Tongue (tissue), 3 donors: ENCODE measurements at places on chromosomes 1 and 21.

DNA sequence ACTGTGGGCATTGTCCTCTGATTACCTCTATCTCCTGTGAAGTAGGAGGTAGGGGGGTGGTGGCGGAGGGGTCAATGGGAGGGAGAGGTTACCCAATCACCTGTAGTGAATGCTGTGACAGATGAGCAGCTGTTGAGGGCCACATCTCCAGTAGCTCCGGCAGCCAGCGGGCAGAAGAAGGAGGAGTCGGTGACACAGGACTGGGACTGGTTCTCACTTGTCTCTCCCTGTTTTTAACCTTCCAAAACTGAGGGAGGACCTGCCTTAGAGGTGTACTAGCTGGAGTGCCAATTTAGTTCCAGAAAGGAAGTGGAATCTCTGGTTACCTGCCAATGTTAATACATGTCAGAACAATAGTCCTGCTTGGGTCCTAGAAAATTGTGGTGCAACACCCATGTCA is 56.2 kb upstream of the ENAH start:
- no peak for DNase-seq

DNA sequence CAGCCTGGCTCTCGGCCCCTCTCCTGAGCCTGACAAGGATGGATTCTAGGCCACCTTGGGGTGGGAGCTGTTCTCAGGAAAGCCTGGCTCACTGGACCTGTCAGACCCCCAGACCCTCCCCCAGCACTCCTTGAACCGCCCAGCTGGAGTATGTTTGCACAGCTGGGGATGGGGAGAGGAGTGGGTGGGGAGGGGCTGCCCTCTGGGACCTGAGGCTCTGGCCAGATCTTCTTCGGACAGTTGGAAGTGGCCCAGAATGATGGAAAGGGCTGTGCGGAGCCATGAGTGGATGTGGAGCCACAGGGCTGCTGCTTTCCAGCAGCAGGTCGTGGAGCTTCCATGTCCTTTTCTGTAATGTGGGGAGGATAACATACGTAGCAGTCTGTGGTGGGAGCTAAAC is 43.0 kb upstream of the TRABD2B start:
- DNase-seq = no peak

GRCh38 chr1:206518206-206518605 is 10.9 kb downstream of the RASSF5 start:
- no peak for DNase-seq

GRCh38 chr1:117646007-117646811 is 40.4 kb downstream of the TENT5C start:
- no peak for DNase-seq

GRCh38 chr1:51236531-51237350 is 668 bp downstream of the RNF11 start:
- peak; percentile 81 for DNase-seq

DNA sequence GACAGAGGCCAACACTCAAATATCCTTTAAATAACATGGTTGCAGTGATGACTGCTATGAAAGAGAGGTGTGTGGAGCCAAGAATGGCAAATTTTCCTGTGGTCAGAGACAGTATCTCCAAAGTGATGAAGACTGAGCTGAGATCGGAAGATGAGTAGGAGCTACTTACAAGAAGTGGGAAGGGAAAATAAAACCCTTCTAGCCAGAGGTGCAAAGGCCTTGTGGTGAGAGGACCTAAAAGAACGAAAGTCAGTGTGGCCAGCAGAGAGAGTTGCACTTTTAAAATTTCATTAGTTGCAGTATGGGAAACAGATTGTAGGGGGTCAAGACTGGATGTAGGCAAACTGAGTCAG is 17.8 kb downstream of the SLAMF7 start:
- no peak for DNase-seq

DNA sequence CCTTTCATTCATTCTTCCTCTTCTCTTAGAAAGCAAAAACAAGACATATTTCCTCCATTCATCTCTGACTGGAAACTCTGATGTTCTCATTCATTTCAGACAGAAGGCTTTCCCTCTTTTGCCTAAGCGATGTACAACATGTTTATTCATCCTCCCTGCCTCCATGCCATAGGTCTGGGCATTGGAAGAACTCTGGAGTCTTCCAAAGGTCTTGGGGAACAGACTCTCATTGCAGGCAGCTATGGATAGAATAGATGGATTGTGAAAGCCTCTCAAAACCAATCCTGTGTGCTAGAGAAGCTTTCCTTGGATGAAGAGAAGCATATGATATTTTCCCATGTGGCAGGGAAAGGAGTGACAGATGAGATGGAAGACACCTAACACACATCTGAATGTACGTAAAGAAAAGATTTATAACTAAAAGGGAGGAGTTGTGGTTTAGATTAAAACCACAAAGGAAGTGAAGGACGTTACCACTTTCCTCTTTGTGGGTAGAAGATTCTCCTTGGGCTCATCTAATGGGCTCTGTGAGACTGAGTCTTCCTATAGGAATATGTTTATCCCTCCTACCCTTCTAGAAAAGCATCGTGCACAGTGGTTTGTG is 38.7 kb downstream of the BCL9 start:
- DNase-seq = no peak

- no peak for DNase-seq
Observed at GRCh38 chr1:200438911-200439310, 29.1 kb upstream of the ZNF281 start.

DNA sequence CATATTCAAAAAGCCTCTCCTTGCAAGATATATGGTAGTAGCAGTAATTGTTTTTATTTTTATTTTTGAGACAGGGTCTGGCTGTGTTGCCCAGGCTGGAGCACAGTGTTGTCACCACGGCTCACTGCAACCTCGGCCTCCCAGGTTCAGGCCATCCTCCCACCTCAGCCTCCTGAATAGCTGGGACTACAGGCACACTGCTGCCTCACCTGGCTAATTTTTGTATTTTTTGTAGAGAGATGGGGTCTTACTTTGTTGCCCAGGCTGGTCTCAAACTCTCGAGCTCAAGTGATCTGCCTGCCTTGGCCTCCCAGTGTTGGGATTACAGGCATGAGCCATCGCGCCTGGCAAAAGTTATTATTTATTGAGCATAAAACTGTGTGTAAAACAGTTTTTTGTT is 38.4 kb downstream of the SLC66A1 start:
- DNase-seq = no peak

DNA sequence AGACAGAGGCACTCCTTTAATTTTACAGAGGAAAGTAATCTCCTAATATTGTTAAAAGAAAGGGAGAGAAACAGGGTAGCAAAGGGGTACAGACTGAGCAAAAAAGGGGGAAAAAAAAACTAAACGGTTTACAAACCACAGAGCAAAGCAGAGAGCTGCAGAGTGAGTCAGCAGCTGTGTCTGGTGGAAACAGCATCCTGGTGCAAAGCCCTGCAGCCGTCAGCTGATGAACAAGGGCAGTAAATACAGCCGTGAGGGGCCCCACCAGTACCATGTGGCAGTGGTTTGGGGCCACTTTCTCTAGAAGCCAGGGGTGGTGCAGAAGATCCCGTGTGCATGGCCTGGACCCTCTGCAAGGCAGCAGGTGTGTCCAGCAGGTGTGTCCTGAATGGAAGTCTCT is 111.3 kb downstream of the ERG start:
- no peak for DNase-seq

GRCh38 chr1:82227306-82228095 is 426.8 kb downstream of the ADGRL2 start:
- peak; percentile 69 for DNase-seq

GRCh38 chr1:24288479-24288878 is 30.7 kb upstream of the GRHL3 start:
- DNase-seq = no peak

DNA sequence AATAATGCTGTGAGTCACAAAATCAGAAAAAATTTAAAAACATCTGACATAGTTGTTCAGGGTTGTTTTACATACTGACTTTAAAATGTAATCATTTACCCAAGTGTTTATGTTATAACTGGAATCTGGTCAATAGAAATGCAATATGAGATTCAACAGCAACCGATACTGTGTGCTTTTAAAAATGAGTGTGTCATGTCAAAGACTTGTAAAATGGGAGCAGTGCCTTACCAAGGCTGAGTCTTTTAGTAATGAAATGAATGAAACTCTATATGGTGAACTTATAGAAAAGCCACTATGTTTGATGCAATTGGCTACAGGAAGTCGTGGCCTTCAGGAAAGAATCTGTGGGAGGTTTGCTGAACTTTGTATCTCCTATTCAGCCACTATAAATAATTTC is 570.2 kb downstream of the DPYD start:
- DNase-seq = no peak

- peak; percentile 42 for DNase-seq
Observed at GRCh38 chr1:9770298-9770697, 53.5 kb downstream of the CLSTN1 start.

- DNase-seq = peak; percentile 74
Observed at GRCh38 chr1:156860113-156860627, 495 bp upstream of the NTRK1 start.

- DNase-seq = no peak
Observed at GRCh38 chr1:18807334-18808063, 52.0 kb downstream of the TAS1R2 start.

GRCh38 chr1:246969621-246970020 is 37.9 kb upstream of the AHCTF1 start:
- DNase-seq = no peak

- DNase-seq = no peak
Observed at GRCh38 chr21:41778930-41779600, 12.2 kb upstream of the RIPK4 start.
